Stimulated activated naive CD4-positive, alpha-beta T cell (primary cell): ENCODE measurements at places on chromosomes 4 and X.

DNA sequence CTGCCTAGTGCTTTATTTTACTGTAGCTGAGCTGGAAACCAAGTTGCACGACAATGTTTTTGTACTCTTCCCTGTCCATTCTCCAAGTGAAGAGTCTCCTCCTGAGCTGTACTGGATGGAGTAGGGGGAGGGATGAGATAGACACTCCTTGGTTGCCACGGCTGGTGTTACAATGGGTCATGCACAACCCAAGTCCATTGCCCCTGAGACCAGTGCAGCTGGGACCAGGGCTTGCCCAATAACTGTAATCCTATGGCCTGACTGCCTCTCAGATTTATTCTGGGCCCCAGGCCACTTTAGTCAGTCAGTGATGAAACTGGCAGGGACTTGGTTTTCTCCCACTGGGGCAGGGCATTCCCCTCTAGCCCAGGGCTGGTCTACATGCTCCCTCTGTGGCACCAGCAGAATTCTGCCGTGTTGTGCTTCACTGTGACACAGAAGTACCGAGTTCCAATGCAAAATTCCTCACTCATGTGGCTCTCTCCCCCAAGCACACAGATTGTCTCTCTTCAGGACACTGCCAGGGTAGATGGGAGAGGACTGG is 203.3 kb upstream of the PCDH18 start:
- no peak for DNase-seq

GRCh38 chr4:121373841-121374240 is 7.0 kb downstream of the QRFPR start:
- no peak for DNase-seq

DNA sequence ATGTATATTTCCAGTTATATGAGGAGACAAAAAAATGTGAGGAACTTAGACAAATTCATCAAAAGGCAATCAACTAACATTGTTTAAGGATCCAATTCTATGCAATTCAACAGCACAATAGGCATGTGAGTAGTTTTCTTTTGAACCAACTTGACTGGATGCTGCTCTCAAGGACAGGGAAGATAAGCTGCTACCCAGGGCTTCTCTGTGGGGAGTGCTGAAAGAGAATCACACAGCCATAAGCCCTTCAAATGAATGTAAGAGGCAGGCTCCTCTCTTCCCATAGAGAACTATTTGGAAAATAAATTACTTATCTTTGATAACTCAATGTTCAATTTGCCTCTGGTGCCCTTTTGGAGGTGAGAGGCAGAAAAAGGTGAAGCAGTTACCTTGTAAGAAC is 1413.6 kb downstream of the PCDH7 start:
- no peak for DNase-seq

- no peak for DNase-seq
Measured at GRCh38 chr4:99436462-99436861, 1.3 kb upstream of the ADH7 start.

DNA sequence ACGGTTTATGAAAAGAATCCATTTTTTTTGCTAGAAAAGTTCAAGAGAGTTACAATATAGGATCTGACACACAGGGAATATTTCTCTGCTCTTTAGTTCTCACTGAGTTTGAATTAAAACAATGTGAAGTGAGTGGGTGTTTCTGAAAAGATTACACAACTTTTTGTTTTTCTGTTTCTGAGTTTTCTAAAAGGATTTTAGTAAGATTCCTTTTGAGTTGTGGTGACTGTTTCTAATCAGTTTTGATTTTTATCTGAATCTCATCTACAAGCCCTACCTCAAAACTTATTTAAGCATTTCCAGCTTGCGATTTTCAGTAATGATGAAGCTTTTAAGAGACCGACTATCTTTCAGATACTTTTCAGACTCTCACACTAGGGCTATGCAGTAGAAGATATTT is 141.7 kb downstream of the GPAT3 start:
- DNase-seq, result no peak

DNA sequence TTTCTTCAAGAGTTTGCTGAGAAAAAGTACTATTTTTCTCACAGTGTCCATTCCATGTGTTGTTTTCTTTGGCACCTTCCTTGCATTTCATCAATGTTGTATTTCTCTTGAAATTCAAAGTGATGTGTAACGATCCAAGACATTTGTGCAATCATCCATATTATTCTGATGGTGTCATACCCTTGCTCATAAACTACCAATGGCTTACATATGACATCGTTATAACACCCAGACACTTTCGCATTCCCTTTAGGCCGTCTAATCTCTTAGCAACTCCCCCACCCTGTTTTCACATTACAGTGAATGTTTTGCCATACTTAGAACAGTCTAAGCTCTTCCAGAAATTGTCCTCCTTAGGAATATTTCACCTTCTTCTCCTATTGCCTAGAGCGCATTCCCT is 1779.0 kb downstream of the PCDH7 start:
- DNase-seq, result no peak
